ENCODE measurements at places on chromosomes 4 and X. TPM values are rescaled to one million over a fixed set of nuclear protein-coding genes. Genes with fewer than 3 reads are reported as not detected.

DIPK2B gene
- total RNA-seq, result 0.15 TPM

BEX2 gene
- total RNA-seq, result not detected

NCAPG gene
- 1.3 TPM for total RNA-seq

NPY1R gene
- 3.1 TPM for total RNA-seq

GAB3 gene
- total RNA-seq, result 0.88 TPM

- H3K27ac ChIP-seq, result no peak overlapping the region
- H3K27me3 ChIP-seq, result no peaks in the 10 kb centered on the region
- DNase-seq, result no peak
- H3K4me3 ChIP-seq, result no peak overlapping the region
Observed at GRCh38 chrX:21725496-21725895, 32.4 kb downstream of the SMPX start.

- H3K4me1 ChIP-seq, result no peaks in the 10 kb centered on the region
- no peaks in the 10 kb centered on the region for H3K36me3 ChIP-seq
- no peak overlapping the region for H3K27ac ChIP-seq
Observed at GRCh38 chr4:158938220-158939044, 164.4 kb upstream of the RAPGEF2 start.

- H3K27ac ChIP-seq, result no peak overlapping the region
- no peaks in the 10 kb centered on the region for H3K36me3 ChIP-seq
- DNase-seq, result no peak
- peaks cover 34% of the 10 kb centered on the region for H3K4me1 ChIP-seq
Observed at GRCh38 chr4:145735827-145736226, 55.9 kb downstream of the C4orf51 start.

DNA sequence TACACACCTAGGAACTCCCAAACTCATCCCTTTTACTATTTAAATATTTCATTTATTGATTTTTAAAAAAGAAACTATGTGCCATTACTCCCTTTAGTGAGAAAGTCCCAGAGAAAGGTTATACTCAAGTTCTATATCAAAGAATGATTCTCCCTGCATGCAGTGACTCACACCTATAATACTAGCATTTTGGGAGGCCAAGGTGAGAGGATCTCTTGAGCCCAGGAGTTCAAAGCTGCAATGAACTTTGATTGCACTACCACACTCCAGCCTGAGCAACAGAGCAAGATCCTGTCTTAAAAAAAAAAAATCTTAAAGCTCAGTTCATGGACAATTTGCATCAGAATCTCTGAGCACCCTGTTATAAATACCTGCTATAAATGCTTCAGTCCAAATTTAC lies 9.2 kb upstream of the RBPJ start:
- no peaks in the 10 kb centered on the region for H3K4me1 ChIP-seq
- H3K4me3 ChIP-seq, result no peak overlapping the region
- no peak for DNase-seq
- no peaks in the 10 kb centered on the region for H3K27me3 ChIP-seq

- H3K4me3 ChIP-seq, result no peak overlapping the region
- H3K27ac ChIP-seq, result no peak overlapping the region
- no peaks in the 10 kb centered on the region for H3K36me3 ChIP-seq
- no peaks in the 10 kb centered on the region for H3K4me1 ChIP-seq
- H3K27me3 ChIP-seq, result no peaks in the 10 kb centered on the region
Observed at GRCh38 chr4:121138039-121138825, 25.9 kb downstream of the TNIP3 start.

- H3K4me1 ChIP-seq, result no peaks in the 10 kb centered on the region
- no peak overlapping the region for H3K27ac ChIP-seq
- no peak overlapping the region for H3K4me3 ChIP-seq
- no peaks in the 10 kb centered on the region for H3K36me3 ChIP-seq
- DNase-seq, result no peak
- H3K27me3 ChIP-seq, result no peaks in the 10 kb centered on the region
Observed at GRCh38 chrX:19613645-19614323, 98.5 kb upstream of the MAP3K15 start.

DNA sequence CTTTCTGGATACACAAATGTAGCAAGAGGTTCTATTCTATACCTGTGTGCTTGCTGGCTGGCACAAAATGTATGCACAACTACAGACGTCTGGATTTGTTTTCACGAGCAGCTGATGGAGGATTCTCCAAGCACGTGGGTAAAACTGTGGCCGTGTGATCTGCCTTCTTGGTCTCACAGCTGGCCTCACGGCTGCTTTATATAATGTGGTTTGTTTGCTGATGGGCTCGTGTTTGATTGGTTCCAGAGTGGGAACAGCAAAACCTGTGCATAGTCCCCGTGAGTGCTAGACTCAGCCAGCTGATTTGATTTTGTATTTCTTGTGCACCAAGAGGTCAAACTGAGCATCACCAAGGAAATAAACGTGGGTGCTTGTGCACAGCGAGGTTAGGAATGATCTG lies 262.6 kb upstream of the RPS6KA3 start:
- no peaks in the 10 kb centered on the region for H3K4me1 ChIP-seq
- H3K27ac ChIP-seq, result no peak overlapping the region
- no peak overlapping the region for H3K4me3 ChIP-seq
- no peak for DNase-seq
- H3K36me3 ChIP-seq, result no peaks in the 10 kb centered on the region

DNA sequence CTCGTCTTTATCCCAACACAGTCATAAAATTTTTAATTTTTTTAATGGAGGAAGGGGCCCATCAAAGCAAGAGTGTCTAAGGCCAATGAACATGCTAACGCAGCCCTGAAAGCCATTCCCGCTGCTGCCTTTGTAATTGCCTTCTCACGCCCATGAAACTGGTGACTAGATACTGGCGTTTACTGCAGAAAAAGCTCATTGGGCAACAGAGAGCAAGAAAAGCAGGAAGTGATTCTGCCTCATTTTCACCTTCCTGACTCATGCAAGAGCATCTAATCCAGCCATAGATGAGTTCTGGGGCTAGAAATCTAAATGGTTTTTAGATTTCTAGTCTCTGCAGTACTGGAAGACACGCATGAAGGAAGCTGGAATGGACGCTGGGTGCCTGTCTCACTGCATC lies 72.5 kb downstream of the ANXA3 start:
- DNase-seq, result no peak
- no peaks in the 10 kb centered on the region for H3K27me3 ChIP-seq
- no peak overlapping the region for H3K4me3 ChIP-seq
- H3K27ac ChIP-seq, result no peak overlapping the region
- no peaks in the 10 kb centered on the region for H3K4me1 ChIP-seq

DNA sequence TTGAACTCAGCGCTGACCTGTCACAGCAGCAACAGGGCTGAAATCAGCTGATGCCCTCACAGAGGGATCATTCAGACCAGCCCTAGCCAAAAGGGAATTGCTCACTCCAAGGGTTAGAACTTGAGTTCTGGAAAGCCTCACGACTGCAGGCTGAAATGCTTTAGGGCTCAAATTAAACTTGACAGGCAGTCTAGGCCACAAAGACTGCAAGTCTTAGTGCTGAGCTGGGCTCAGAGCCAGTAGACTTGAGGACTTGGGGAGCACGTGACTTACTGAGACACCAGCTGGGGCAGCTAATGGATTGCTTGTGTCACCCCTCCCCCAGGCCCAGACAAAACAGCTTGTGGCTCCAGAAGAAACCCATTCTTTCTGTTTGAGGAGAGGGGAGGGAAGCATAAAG lies 119.0 kb upstream of the SLC6A14 start:
- no peaks in the 10 kb centered on the region for H3K4me1 ChIP-seq
- DNase-seq, result no peak
- H3K36me3 ChIP-seq, result no peaks in the 10 kb centered on the region
- no peak overlapping the region for H3K4me3 ChIP-seq
- H3K27me3 ChIP-seq, result no peaks in the 10 kb centered on the region

DNA sequence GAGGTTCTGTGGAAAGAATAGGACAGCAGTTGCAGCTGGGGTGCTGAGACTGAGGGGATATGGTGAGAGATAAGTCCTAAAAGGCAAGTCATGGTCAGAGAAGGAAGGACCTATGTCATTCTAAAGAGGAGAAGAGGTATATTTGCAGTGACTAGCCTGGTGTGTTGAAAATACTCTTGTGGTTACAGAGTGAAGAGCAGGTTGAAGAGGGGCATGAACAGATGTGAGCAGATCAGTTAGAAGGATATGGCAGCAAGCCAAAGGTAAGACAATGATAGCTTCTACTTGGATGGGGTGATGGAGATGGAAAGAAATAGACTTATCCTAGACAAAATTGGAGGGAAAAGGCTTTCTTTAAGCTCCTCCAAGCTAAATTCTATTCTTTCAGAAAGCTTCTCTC lies 469.8 kb upstream of the CPEB2 start:
- no peak for DNase-seq
- H3K4me3 ChIP-seq, result no peak overlapping the region
- no peaks in the 10 kb centered on the region for H3K4me1 ChIP-seq
- H3K27me3 ChIP-seq, result no peaks in the 10 kb centered on the region
- H3K36me3 ChIP-seq, result no peaks in the 10 kb centered on the region
- no peak overlapping the region for H3K27ac ChIP-seq

DNA sequence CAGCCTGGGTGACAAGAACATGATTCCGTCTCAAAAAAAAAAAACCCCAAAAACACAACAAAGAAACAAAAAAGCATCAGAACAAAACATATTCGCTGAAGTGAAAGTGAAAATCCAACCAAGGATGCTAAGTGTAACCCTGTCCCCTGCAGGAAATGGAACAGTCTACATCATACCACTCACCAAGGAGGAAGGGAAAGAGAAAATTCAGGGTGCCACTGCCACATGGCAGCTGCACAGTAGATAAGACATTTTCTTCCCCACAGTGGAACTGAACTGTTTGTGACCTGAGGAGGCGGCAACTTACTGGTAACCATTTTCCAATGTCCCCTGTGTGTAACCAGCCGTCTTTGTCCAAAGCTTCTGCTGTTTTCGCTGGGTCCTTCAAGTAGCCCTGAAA lies 28.2 kb upstream of the CENPU start:
- no peak for DNase-seq
- H3K27ac ChIP-seq, result no peak overlapping the region
- H3K36me3 ChIP-seq, result peaks cover 96% of the 10 kb centered on the region
- no peaks in the 10 kb centered on the region for H3K27me3 ChIP-seq
- no peak overlapping the region for H3K4me3 ChIP-seq

DNA sequence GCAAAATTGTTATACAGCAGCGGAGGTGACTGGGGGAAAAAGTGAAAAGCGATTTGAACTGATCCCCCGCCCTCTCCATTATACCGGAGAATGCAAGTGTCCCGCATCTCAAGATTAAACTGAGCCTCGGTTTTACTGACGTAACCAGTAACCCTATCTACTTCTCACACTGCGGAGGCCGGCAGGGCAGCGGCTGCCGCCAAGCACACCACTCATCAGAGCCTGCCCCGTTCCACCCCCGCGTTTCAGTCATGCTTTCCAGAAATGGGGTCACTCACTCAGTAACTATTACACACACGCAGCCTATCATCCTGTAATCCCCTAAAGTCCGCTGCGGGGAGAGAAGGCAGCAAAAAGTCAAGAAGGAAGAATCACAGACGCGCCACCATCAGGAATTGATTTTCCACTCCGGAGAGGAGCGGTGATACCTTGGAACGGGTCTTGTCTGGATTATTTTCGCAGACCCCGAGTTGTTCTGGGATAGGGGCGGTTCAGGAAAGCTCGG lies 1.4 kb downstream of the RPS6KA3 start:
- H3K36me3 ChIP-seq, result no peaks in the 10 kb centered on the region
- H3K4me3 ChIP-seq, result peak overlapping the region; percentile 59
- H3K27ac ChIP-seq, result peak overlapping the region; percentile 53
- no peaks in the 10 kb centered on the region for H3K27me3 ChIP-seq
- peak; percentile 60 for DNase-seq

GRCh38 chr4:26613237-26613636 lies 29.4 kb downstream of the TBC1D19 start:
- H3K4me3 ChIP-seq, result no peak overlapping the region
- H3K36me3 ChIP-seq, result no peaks in the 10 kb centered on the region
- no peaks in the 10 kb centered on the region for H3K4me1 ChIP-seq
- no peak for DNase-seq
- H3K27ac ChIP-seq, result no peak overlapping the region

GRCh38 chr4:166006217-166006616 lies 133.2 kb downstream of the TLL1 start:
- no peaks in the 10 kb centered on the region for H3K4me1 ChIP-seq
- no peak overlapping the region for H3K27ac ChIP-seq
- H3K36me3 ChIP-seq, result no peaks in the 10 kb centered on the region
- H3K27me3 ChIP-seq, result no peaks in the 10 kb centered on the region
- DNase-seq, result no peak

DNA sequence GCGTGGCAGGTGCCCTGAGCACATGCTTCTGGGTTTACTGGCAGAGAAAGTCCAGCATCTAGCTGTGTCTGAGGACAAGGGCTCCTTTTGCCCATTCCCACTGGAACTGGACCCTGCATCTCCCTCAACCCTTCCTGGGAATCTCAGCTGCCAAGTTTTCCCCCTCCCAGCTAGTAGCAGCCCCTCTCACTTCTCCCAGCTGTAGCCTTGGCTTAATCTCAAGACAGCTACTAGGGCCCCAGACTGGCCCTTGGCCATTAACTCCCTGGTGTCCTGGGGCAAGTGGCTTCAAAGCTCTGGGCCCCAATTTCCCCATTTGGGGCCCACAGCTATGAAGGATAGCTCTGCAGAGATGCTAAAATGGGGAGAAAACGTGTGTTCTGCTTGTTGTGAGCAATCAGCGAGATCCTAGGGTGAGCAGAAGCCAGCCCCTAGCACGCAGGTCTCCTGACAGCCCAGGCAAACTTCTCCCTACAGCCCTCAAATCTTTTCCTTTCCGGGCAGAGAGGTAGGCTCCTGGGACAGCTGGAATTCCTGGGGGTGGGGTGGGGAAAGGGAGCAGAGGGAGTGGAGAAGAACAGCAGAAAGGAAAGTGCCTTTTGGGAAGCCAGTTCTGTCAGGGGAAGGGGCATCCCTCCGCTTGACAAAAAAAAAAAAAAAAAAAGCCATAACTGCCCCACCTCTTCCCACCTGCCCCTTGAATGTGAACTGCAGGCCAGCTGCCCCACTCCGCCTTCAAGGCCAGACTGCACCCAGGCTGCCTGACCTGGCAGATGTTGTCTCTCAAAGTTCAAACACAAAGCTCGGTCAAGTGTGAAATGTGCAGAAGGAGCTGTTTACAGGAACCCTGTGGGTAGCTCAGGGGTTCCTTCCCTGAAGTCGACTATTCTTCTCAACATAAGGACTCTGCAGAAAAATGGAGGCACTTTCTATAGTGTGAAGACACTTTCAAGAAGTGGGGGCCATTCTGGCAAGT lies 16.6 kb downstream of the FGD1 start:
- no peaks in the 10 kb centered on the region for H3K27me3 ChIP-seq
- no peak overlapping the region for H3K27ac ChIP-seq
- H3K4me3 ChIP-seq, result no peak overlapping the region
- DNase-seq, result no peak

- no peaks in the 10 kb centered on the region for H3K4me1 ChIP-seq
- no peak for DNase-seq
- no peak overlapping the region for H3K4me3 ChIP-seq
- no peaks in the 10 kb centered on the region for H3K27me3 ChIP-seq
- H3K27ac ChIP-seq, result no peak overlapping the region
- no peaks in the 10 kb centered on the region for H3K36me3 ChIP-seq
Observed at GRCh38 chr4:177573507-177573906, 131.3 kb upstream of the AGA start.

GRCh38 chr4:110977554-110977953 lies 354.7 kb upstream of the PITX2 start:
- H3K27me3 ChIP-seq, result no peaks in the 10 kb centered on the region
- H3K4me1 ChIP-seq, result no peaks in the 10 kb centered on the region
- no peaks in the 10 kb centered on the region for H3K36me3 ChIP-seq
- DNase-seq, result no peak
- H3K27ac ChIP-seq, result no peak overlapping the region
- H3K4me3 ChIP-seq, result no peak overlapping the region

GRCh38 chr4:6200011-6200921 lies at the start of gene JAKMIP1:
Gene JAKMIP1, minus strand, starts transcription at chr4:6200549. Its CDS starts 87,699 bp downstream, at chr4:6112850.
- DNase-seq, result peak; percentile 72
- H3K4me1 ChIP-seq, result no peaks in the 10 kb centered on the region
- no peaks in the 10 kb centered on the region for H3K36me3 ChIP-seq
- H3K27ac ChIP-seq, result no peak within 1 kb of the TSS
- H3K4me3 ChIP-seq, result peak within 1 kb of the TSS; percentile 52

All from right lobe of liver (tissue), 6 donors.